ENCODE measurements at places on chromosomes 5 and 9. TPM values are rescaled to one million over a fixed set of nuclear protein-coding genes. Genes with fewer than 3 reads are reported as not detected.

Gene HMMR
- 48.5 TPM for total RNA-seq

Gene GZMA
- total RNA-seq = 2.4 TPM

Gene LCN9
- total RNA-seq = not detected

Gene CEP72
- total RNA-seq = 5.9 TPM

Gene PRR16
- 0.14 TPM for total RNA-seq

Gene CDKN2AIPNL
- total RNA-seq = 7.8 TPM

Gene LCN1
- total RNA-seq = not detected

Gene SLIT3
- total RNA-seq = 1.3 TPM

Gene NR3C1
- total RNA-seq = 27.3 TPM

Gene FLT4
- total RNA-seq = 8.7 TPM

Gene ATP10B
- total RNA-seq = 0.05 TPM

Gene SLC1A3
- total RNA-seq = 3.3 TPM

Gene TRIM36
- 0.25 TPM for total RNA-seq

Gene TEX48
- not detected for total RNA-seq

Gene MSX2
- not detected for total RNA-seq

Gene ENTREP1
- total RNA-seq = 0.09 TPM

Gene TAF11L9
- not detected for total RNA-seq

Gene TLE4
- total RNA-seq = 5.4 TPM

Gene ZNF462
- 2.0 TPM for total RNA-seq

Gene SELENOP
- total RNA-seq = 944 TPM

Gene FOXD4L5
- 0.42 TPM for total RNA-seq

Gene CDH9
- total RNA-seq = not detected

Gene TNPO1
- 42.1 TPM for total RNA-seq

Gene MEIKIN
- 0.42 TPM for total RNA-seq

Gene SH2D3C
- 4.8 TPM for total RNA-seq

Gene PRSS3
- total RNA-seq = 0.25 TPM

Gene CDC20B
- 0.28 TPM for total RNA-seq

Gene FAM120AOS
- total RNA-seq = 25.0 TPM

Gene RPL12
- total RNA-seq = 394 TPM

Gene IDNK
- total RNA-seq = 14.6 TPM

Gene JAKMIP2
- 0.23 TPM for total RNA-seq

Gene FBN2
- 0.84 TPM for total RNA-seq

Gene TSC1
- total RNA-seq = 19.9 TPM

Gene CD74
- total RNA-seq = 176 TPM

Gene GFI1B
- total RNA-seq = 53.6 TPM

Gene SPEF2
- total RNA-seq = 4.5 TPM

Gene PARP8
- total RNA-seq = 16.0 TPM

Gene FCN1
- 15.0 TPM for total RNA-seq

Gene HTR1A
- total RNA-seq = not detected

Gene HAVCR1
- total RNA-seq = 0.17 TPM

Gene WNK2
- 4.4 TPM for total RNA-seq

Gene STPG3
- total RNA-seq = not detected

Gene PPP2R2B
- 6.3 TPM for total RNA-seq

Gene FCN2
- total RNA-seq = 124 TPM

Gene NEUROG1
- not detected for total RNA-seq

Gene PCDHA9
- not detected for total RNA-seq

Gene ADAMTSL2
- 18.2 TPM for total RNA-seq

Gene ANKRD20A1
- total RNA-seq = 1.2 TPM

Gene GLDC
- 55.9 TPM for total RNA-seq

Gene KIF2A
- total RNA-seq = 17.5 TPM

Gene CCDC192
- total RNA-seq = not detected

Gene THBS4
- 0.08 TPM for total RNA-seq

Gene SPINK6
- not detected for total RNA-seq

Gene PCDHA5
- not detected for total RNA-seq

Gene BRINP1
- total RNA-seq = 0.33 TPM

Gene TRIO
- 21.9 TPM for total RNA-seq

Gene MAP1B
- 5.0 TPM for total RNA-seq

Gene IQGAP2
- total RNA-seq = 205 TPM

Gene RFESD
- 98.0 TPM for total RNA-seq

Data from liver (tissue), 10 donors.